ENCODE measurements at places on chromosomes 3 and 15.

DNA sequence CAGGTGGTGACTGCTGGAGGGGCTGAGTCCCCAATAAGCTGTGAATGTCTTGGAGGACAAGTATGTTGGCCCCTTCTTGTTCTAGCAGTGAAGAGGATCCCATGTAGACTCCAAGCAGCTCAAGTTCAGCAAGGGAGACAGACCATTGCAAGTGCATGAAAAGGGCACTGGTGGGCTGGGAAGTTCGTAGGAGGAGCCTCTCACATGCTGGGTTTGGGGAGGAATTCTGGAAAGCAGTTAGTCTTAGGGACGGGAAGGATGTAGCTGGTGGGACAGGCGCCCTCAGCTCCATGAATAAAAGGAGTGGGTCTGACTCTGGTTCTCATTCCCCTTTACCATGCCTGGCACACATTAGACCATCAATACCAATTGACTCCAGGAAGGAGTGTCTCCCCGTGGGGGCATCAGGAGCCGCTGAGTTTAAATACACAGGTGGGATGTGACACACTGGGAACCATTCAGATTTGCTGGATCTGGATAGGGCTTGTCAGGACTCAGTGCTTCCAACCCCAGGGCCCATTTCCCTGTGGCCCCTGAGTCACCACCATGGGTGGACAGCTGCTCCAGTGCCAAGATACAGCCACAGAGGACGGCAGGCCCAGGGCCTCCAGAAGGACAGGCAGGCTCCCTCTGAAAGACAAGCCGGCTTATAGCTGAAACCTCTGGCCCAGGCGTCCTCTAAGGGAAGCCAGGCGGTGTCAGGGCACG, 552 bp upstream of the XYLB start:
- DNase-seq: no peak

DNA sequence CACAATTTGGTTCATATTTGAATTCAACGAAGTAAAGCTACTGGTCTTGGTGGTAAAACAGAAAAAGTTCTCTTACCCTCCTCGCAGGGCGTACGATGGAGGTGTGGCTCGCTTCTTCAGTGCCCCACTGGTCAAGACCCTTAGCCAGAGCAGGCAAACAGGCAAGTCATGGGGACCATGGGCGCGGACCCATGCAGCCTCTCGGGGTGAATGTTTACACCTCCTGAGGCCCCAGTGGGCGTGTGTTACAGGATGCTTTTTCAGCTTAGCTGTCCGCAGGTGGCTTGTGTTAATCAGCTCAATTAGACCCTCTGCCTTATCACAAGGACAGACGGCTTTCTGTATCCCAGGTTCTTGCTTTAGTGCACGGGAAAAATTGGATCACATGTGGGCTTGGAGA, 991.8 kb downstream of the GBE1 start:
- DNase-seq: no peak

GRCh38 chr15:53984221-53984620, 6.0 kb downstream of the UNC13C start:
- DNase-seq: no peak

- no peak for DNase-seq
Measured at GRCh38 chr3:66463730-66464511, 36.9 kb downstream of the LRIG1 start.

GRCh38 chr3:141452045-141452444, 34.8 kb upstream of the RASA2 start:
- peak; percentile 72 for DNase-seq

- DNase-seq: no peak
Measured at GRCh38 chr15:62658498-62658897, 384.0 kb upstream of the TPM1 start.

DNA sequence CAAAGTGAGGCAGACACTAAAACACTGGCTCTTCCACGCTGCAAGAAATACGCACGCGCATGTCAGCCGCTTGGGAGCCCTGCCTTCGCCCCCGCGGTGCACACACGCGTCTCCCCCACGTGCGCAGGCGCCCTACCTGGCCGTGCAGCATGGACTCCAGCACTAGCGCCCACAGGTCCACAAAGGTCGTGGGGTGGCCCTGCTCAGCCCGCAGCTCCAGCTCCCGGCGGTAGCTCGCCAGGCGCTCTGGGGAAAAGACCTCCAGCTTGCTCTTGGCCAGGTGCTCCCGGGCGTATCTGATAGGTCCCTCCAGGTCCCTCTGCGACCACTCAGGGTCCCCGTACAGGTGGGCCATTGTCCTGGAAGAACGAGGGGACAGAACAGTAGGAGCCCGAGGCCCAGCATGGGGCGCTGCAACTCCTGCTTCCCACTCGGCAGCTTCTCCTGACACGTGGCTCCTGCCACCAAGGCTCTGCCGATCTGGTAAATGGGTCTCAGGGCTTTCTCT, 14.9 kb downstream of the PLA2G4D start:
- DNase-seq: no peak

DNA sequence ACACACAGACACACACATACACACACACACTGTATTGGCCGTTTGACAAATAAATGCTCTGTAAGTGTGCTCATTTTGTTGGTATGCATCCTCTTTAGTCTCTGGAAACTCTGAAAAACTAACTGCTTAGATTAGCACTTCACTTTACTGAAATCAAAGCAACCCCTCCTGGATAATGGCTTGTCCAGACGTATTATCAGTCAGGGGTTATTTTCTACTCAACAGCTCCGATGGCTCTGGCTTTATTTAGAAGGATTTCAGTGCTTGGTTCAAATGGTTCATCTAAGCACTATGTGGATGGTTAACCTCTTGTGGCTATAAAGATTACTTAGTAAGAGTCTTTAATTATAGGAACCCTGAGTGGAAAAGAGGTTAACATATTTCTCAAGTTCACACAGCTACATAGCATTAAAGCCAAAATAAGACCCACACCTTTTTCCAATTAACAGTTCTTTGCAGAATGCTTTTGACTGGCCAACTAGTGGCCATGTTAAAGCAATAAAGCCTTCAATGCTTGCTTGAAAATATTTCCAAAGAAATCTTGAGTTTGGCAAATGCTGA, 516.1 kb upstream of the NAALADL2 start:
- DNase-seq: no peak

DNA sequence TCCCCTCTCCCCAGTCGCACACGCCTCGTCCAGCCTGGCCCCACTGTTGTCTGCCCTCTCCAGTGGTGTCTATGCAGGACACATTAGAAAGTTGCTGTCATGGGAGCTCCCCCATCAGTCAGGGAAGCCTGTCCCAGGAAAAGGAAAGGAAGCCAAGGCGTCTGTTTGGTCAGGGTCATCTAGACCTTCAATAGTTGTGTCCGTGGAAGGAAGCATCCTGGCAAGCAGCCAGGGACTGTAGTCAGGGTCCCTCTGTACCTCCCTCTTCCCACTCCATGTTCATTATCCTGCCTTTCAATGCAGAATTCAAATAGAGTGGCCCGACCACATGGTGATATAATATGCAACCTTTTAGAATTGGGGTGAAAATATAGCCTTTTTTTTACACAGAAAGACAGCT, 60.7 kb upstream of the RAB6B start:
- DNase-seq: no peak

DNA sequence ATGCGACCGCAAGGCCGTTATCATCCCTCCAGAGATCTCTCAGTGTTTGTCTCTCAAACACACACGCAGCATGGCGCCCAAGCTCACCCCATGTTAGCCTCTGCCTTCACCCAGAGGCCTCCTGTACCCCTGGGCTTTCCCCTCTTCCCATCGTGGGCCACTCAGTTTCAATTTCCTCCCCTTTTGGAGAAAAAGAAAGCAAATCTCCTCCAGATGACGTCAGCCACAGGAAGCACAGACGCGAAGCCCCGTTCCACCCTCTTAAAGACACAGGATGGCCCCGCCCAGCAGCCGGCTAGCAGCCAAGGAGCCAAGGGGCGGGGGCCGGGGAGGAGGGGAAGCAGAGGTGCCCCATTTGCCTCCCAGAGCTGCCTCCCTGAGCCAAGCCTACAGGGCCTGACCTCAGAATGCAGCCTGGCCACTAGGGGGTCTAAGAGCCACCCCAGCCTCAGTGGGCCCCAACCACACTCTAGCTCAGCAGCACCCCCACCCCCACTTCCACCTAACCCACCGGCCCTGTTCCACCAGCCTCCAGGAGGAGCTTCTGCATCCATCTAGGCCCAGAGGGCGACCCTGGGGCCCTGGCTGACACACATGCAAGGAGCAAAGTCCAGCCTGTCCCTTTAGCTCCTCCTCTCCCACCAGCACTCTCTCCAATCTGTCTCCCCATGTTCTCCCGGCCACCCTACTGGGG, 26.5 kb downstream of the ATRIP start:
- DNase-seq: peak; percentile 86

DNA sequence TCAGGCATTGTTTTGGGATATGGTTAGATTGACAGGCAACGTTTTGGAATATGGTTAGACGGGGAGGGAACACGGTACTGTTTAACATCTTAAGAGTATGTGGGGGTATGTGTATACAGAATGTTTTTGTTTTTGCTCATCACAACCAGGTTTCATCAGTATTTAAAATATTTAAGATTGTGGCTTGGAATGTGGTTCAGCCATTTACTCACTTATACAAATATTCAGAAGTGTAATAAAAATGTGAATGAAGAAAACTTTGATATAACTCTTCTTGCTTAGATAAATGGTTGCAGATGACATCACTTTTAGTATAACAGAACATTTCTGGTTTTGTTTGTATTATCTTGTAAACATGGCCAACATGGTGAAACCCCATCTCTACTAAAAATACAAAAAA, 3.9 kb upstream of the PAK2 start:
- no peak for DNase-seq

- DNase-seq: no peak
Measured at GRCh38 chr3:14273901-14274611, 95.4 kb downstream of the LSM3 start.

DNA sequence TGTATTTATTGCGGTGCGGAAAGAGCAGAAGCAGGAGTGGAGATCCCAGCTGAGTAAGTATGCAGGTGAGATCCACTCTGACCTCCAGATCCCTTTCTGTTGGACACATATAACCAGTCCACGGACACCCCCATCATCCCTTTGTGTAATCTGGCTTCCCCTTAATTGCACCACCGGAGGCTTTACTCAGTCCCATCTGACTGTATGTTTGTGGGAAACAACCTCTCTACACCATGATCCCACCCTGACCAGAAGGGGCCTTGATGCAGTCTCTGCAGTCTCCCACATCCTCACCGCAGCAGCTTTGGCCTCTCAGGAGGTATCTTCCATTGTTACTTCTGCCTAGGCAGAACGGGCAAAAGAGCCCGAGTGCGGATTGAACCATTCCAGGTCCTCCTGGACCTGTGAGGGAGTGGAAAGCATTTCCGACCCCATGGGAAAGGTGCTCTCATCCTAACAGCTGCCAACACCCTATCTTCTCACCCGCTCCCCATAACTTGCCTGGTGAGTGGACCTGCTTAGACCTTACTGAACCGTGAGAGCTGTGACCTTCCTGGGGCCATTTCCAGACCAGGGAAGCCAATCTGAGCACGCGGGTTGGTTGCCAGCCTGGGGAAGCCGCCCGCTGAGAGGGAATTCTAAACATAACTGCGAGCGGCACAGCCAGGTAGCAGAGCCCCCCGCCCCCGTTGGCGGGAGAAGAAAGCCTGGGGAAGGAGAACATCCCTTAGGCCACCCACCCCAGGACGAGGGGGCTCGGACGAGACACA, 1.1 kb downstream of the SLCO2A1 start:
- no peak for DNase-seq

DNA sequence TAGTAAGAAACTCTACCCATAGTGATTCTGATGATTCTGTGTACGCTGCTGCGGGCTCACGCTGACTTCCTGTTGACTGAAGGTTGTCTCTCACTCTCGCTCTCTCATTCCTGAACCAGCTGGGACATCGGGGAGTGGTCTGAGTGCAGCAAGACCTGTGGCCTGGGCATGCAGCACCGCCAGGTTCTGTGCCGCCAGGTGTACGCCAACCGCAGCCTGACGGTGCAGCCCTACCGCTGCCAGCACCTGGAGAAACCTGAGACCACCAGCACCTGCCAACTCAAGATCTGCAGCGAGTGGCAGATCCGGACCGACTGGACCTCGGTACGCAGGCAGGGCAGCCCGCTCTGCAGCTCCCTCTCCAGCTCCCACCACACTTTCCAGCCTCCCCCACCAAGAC, 63.6 kb upstream of the NR2E3 start:
- no peak for DNase-seq

DNA sequence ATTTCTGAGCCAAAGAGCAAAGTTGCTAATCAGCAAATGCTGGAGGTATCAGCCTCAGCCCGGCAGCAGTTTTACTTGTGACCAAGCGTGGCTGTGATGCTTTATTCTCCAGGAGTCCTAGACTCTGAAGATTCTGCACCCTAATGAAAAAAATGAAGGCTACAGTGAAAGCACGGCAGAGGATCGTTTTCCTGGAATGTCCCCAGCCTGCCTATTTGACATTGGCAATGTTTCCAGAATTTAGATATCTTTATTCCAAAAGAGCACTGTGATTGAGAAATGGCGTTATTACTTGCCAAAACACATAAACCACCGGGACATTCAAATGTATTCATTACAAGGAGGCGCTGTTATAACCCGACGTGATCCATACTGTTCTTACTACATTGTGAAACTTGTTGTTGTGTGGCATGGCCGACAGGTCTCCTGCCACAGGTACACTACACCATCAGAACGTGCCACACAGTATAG, 263.8 kb downstream of the SLCO3A1 start:
- no peak for DNase-seq

- no peak for DNase-seq
Measured at GRCh38 chr3:10389339-10389738, 68.4 kb upstream of the SEC13 start.

- DNase-seq: no peak
Measured at GRCh38 chr3:111915905-111916304, 56.8 kb downstream of the PHLDB2 start.

- peak; percentile 27 for DNase-seq
Measured at GRCh38 chr3:179432021-179432420, 19.2 kb downstream of the GNB4 start.

DNA sequence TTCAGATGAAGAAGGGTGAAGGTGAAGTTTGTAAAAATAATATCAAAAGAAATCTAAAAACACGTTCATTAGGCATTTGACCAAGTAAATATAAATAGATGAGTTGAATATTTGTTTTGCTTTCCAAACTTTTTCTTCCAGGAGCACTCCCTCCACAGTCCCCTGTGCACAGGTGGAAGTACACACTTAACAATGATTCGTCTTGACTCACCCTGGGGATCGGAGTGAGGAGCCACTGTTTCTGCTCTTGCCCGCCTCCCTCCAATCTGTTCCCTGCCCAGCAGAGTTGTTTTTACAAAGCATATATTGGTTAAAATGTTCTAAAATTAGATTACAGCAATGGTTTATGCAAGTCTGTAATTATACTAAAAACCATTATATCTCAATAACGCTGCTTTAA, 175.1 kb downstream of the PTPRG start:
- no peak for DNase-seq

DNA sequence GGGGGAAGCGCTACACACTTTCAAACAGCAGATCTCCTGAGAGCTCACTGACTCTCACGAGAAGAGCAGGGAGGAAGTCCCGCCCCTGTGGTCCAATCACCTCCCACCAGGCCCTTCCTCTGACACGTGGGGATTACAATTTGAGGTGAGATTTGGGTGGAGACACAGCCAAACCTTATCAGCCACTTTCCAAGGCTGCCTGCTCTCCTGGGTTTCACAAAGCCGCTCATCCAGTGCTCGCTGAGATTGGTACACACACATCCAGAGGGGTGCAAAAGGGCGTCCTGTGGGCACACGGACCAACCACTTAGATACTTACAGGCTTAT, 23.1 kb downstream of the XXYLT1 start:
- DNase-seq: no peak
